ENCODE measurements at places on chromosomes 2 and 18.

DNA sequence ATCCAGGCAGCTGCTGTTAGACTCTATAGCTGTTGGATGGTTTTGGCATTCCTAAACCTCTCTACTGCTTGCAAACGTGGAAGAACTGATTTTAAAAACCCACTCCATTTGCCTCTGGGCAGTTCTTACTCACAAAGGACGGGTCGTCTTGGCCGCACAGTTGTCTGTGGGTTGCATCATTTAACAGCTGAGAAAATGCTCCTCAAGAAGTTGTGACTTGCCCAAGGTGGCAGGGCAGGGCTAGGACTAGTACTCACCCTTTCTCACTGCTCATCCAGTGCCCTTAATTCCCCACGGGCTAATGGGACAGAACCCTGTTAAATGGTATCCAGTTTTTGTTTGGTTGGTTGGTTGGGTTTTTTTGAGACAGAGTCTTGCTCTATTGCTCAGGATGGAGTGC is 997 bp upstream of the DRC1 start:
- DNase-seq = no peak

DNA sequence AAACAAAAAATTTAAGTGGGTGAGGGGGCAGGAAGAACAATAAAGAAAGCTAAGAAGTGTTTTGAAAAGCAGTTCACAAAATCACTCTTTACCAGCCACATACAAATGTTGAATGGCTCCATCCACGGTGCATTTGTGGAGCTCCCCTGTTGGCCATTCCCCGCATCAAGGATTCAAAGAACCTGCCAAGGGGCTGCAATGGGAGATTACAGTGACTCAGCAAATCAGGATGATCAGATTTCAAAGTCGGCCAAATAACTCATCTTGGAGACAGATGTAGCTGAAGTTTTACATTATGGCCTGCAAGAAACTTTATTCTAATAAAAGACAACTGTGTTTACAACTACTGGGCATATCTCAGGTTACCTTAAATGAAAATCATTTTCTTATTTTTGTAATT is 26.9 kb downstream of the COL4A3 start:
- peak; percentile 46 for DNase-seq

- no peak for DNase-seq
These were observed 103.2 kb upstream of the HS6ST1 start for GRCh38 chr2:128421861-128422311.

- no peak for DNase-seq
These were observed 58.0 kb upstream of the EDAR start for GRCh38 chr2:109046925-109047508.

GRCh38 chr2:150517951-150518680 is 30.6 kb upstream of the RND3 start:
- peak; percentile 49 for DNase-seq

All from fibroblast of skin of abdomen (primary cell).